ENCODE measurements at places on chromosomes 6 and 20.

DNA sequence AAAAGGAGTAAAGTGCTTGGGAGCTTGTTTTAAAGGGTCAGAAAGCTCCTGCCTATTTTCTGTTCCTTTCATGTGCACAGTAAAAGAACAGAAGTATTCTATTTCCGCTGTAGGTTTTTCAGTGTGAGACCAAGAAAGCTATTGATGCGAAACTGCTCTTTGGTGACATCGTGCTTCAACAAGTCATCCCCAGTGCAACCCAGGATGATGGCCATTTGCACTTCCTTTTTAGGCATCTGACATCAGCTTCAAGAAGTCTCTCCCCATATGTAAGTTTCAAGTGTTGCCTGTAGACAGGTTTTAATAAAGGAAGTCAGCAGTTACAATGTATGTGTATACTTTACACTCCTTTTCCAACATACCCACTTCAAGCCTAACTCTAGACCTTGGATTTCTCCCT is 131.6 kb downstream of the RFX6 start:
- no peak for DNase-seq

DNA sequence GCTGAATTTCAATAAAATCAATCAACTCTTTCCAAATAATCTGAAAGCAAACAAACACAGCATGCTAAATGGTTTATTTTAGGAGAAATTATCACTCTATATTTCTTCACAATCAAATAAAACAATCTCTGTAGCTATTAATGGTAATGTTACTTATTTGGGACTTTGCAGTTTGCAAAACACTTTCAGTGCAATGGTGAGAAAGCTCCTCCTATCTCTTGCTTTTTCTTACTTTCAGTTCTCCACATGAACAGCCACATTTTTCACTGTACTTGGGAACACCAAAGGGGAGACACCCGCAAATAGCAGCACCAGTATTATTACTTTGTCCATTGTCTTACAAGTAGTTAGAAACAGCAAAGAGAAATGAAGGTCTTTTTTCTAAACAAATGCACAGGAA is 92.4 kb downstream of the DST start:
- no peak for DNase-seq

GRCh38 chr20:46816886-46817638 is 77.6 kb upstream of the EYA2 start:
- DNase-seq = no peak

GRCh38 chr20:40908309-40908708 is 120.3 kb upstream of the TOP1 start:
- DNase-seq = no peak

DNA sequence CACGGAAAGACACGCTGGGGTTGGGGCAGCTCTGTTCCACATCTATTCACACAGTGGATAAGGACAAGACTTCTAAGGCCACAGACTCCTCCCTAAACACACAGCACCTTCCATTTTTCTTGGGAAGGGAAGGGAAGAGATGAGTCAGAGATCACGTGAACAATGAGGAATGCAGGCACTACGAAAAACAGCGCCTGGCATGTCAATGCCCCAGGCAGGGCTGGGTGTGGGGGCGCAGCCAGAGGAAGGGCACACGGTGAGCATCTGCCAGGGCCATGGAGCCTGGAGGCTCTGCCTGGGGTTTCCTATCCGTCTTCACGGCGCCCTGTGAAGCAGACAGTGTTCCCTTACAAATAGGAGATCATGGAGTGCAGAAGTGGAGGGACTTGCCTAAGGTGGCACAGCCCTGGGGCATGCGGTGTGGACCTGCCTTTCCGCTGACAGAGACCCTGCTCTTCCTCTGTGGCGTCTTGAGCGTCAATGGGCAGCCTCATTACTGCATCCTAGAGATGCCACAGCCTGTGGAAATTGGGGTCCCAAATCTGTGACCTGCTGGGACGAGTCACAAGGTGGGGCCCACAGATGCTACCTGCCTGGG is 15.4 kb downstream of the UNC93A start:
- DNase-seq = no peak

GRCh38 chr6:72913797-72914196 is 291.9 kb downstream of the KCNQ5 start:
- DNase-seq = no peak

Measured in NCI-H2081 treated with DMSO at 0.1 percent for 48 hours (cell line).